ENCODE measurements at places on chromosomes 3 and 15.

GRCh38 chr3:31937225-31937624 lies 43.8 kb downstream of the OSBPL10 start:
- no peak for DNase-seq

DNA sequence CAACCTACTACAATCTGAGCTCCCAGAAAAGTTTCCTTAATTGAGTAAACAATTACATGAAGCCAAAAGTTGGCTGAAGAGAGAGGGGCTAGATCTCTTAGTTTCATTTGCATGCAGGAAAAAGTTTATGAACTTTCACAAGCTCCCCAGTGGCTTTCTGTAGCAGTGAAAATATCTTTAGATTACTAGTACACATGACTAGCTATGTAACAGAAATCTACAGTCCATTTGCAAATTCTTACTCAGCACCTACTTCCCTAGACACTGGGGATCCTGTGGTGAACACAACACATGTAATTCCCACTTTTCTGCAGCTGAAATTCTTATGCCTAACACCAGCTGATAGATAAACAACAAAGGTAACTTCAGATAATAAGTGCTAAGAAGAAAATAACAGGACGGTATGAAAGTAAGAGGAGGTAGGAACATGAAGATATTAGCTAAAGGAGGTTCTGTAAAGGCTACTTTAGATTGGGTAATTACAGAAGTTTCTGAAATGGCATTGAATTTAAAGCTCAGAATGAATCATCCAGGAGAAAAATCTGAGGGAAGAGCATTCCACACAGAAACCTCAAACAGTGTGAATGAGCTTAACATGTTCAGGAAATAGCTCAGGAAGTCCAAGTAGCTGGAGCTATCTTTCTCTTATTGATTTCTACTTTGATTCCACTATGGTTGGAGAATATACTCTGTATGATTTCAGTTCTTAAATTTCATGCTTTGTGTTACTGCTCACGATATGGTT lies 204.8 kb downstream of the MAGI1 start:
- DNase-seq, result no peak

DNA sequence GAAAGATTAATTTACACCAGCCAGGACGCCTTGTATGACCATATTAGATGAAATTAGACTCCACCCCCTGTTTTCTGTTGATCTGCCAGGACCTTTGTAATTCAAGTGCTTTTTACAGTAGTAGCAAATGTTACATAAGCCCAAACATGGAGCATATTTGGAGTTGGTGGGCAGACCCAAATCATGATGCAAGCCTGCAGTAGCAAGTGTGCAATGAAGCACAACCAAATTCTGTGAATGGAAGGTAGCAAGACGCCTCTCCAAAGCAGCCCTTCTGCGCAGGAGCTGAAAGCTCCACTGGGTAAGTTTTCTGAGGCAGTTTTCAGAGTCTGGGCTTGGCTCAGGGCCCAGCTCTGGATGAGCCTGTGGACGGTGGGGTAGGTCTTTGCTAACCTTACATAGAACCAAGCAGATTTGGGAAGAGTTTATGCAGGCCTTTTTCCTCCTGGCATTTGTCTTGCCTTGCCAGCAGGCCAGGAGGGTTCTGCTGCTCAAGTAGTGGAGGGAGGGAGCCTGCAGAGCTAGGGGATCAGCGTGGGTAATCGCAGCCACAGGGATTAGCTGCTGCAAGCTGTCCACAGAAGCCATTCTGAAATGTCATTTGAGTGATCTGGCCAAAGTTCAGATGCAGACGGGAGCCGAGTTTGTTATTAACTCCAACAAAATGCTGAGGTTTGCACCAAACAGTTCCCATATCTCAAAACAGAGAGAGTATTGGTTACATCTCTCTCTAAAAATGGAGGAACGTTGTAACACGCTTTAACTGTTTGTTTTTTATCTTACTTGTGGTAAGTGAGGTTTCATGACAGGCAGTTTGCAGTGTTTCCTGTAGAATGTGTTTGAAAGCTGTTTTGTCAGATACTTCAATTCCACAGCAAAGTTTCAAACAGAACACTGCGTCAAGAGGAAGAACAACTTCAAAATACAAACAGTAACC lies 55.4 kb downstream of the PSMD6 start:
- peak; percentile 64 for DNase-seq

GRCh38 chr3:2927259-2927658 lies 182.9 kb downstream of the IL5RA start:
- DNase-seq, result no peak

DNA sequence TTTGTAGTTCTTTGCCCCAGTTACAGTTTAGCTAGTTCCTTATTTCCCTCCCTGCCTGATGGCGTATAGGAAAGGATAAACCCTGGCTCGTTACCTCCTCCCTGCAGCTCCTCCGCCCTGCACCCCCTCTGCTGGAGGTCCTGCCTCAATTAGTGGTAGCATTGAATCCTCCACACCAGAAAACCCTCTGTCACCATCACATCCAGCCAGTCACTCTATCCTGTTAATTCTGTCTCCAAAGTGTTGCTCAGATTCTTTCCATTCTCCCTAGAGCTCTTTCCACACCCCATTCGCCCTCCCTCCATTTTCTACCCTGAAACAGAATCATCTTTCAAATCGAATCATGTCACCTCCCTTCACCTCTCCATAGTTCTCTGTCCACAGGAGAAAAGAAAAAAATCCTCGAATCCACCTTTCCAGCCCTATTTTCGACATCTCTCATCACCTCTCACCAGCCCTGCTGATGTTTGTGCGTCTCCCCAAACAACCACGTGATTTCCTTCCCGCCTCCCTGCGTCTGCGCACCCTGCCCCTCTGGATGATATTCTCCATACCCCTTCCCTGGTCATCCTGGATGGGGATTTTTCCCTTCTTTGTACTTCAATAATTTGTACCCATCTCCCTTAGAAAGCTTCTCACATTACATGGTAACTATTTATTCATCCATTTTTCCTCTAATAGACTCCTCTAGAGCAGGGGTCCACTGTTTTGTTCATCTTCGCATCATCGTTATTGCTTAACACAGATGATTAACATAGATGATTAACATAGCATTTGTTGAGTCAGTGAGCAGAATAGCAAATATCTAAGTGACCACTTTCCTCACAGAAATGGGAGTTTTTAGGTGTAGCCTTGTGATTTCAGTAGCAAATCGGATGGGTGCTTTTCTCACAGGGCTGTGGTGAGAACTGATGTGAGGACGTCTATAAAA lies 37.1 kb downstream of the MAP3K13 start:
- DNase-seq, result no peak

GRCh38 chr3:189569473-189569872 lies 61.7 kb upstream of the TP63 start:
- no peak for DNase-seq

DNA sequence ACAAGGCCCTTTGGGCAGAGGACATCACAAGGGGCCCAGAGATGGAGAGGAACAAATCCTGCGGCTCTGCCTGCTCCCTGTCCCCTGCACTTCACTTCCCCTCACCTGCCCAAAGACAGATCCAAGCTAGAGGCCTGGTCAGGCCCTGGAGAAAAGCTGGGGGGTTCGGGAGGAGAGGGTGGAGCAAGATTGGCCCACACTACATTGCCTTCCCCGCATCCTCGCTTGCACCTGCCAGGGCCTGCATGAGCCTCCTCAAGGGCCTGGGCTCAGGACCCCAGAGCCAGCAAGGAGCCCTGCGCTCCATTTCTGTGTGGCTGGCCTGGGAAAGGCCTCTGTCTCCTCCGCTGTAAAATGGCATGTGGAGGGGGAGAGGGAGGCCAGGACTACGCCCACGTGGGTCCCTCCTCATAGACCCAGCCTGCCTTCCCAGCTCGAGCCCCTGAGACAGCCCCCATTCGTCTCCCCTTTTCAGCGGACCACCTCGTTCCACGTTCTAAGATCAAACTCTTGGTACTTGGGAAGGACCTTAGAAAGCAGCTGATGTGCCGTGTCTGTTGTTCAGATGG lies 106.0 kb downstream of the HMG20A start:
- DNase-seq, result no peak

GRCh38 chr3:136042608-136043221 lies 77.2 kb downstream of the PPP2R3A start:
- DNase-seq, result peak; percentile 74

DNA sequence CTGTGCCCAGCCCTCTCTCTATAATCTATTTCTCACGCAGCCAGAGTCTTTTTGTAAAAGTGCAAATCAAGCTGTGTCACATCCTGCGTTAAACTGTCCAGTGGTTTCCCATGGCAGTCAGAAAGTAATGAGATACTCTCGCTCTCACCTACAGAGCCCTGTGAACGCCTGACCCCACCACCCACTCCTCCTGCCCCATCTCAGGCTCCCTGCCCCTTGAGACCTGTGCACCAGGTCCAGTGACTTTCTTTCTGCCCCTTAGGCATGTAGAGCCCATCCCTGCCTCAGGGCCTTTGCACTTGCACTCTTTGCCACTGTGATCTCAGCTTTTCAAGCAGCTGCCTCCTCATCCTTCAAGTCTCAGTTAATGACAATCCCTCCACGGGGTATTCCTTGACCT lies 58.3 kb upstream of the RASGRP1 start:
- DNase-seq, result no peak

GRCh38 chr15:78461171-78461888 lies 23.3 kb downstream of the IREB2 start:
- no peak for DNase-seq

- no peak for DNase-seq
Observed at GRCh38 chr15:59972241-59972640, 31.9 kb upstream of the FOXB1 start.

DNA sequence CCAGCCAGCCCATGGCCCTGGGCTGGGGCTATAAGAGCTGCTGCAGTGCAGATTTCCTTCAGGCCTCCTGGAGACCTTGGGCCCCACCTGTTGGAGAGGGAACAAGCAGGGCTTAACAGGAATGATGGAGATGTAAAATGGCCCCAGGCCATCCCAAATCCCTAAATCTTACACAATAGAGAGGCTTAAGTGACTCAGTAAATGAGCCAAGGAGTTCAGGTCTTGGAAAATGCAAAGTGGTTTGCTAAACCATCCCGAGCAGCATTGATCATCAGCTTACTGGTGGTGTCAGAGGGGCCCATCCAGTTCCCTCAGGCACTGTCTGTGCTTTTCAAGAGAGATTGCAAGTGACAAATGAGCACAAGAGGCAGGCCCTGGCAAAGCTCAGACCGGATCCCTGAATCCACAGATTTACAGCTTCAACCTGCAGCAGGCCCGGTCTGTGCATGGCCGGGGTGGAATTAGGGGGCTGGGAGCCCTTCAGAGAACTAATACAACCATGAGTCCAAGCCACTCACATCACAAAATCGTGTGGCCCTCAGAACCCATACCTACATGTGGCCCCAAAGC lies 325.4 kb downstream of the UACA start:
- DNase-seq, result no peak

DNA sequence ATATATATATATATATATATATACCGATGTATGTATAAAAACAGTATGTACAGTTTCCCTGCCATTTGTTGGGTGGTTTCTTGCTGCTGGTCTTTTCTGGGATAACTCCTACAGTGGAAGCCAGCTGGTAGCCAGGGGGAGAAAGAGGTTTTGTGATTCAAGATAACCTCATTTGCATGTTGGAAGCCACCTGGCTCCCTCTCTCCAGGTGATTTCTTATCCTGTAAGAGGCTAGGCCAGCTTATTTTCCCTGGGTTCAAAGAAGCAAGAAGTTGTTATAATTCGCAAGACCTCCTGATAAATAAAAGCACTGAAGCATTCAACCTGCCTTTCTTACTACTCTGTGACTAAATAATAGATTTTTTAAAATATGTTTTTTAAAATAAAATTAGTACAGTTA lies 443.3 kb downstream of the VGLL3 start:
- DNase-seq, result no peak

GRCh38 chr3:102674284-102674683 lies 239.5 kb downstream of the ZPLD1 start:
- no peak for DNase-seq

- no peak for DNase-seq
Observed at GRCh38 chr3:48798998-48799397, 48.7 kb downstream of the PRKAR2A start.

GRCh38 chr3:25442486-25442885 lies 14.4 kb downstream of the RARB start:
- DNase-seq, result no peak

DNA sequence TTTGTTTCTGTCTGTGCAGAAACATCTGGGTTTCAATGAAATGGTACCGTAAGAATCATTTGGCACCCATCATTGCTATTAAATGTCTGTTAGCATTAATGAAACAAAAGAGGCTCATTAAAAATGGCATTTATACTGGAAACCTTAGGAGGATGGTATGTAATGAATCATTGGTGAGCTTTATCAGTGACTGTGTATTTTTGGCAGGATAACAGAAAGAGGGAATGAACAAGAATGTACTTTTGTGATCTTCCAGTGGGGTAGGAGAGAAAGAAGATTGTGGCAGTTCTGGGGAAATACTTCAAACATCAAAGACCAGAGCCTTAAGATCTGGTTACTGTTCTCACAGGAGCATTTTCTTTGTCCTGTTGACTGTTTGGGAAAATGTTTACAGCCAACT lies 4.7 kb upstream of the DCBLD2 start:
- DNase-seq, result no peak

DNA sequence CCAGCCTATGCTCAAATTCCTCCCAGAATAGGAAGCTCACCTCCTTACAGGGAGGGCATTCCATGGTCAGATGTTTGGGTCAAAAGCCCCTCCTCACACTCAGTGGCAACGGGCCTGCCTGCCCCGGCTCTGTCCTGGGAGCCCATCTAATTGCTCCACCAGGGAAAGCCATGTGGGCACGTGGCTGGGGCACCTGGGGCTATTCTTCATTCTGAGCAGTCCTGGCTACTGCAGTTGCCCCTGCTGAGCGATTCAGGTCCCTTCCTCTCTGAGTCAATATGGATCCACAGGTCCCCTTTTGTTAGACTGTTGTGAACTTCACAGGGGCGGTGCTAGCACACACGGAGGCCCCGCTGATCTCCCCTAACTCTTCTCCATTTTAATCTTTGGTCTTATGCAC lies 39.4 kb downstream of the TPRA1 start:
- DNase-seq, result no peak

DNA sequence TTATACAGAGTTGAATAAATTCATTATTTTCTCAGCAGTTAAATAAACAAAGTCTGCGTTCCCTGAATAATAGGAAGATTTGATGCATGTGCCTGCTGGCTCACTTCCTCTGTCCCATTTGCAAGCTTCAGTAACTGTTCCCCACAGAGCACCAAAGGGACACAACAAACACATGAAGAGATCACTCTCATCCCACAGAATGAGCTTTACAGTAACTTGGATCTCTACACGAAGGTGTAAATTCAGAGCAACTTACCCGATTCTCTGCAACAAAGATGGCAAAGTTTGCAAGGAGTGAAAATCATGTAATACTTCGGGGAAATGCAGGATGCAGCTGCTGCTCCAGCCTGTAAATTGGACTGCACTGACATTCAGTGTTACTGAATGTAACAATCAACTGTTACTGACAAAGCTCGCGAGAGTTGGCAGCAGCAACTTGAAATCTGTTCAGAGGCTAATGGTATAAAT lies at the start of gene BCHE:
Gene BCHE (minus strand): TSS at position 366 of the 468 bp plus-strand sequence. CDS start 6,390 bp downstream, outside the sequence.
- peak; percentile 64 for DNase-seq

DNA sequence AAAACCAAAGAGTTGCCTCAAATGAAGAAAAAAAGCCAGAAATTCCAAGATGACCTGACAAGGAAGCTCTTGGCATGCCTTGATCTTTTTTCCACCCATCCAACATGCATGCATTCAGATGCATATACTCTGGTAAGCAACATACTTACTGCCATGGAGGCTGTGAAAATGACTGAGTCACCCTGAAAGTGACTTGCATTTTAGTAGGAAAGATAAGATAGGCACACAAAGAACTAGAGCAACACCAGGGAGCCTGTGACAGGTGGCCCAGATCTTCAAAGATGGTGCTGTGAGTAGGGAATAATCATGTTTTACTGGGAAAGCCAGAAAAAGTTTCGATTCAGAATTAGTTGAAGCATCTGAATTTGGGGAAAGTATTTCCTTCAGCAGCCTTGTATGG lies 185.1 kb upstream of the SLCO3A1 start:
- no peak for DNase-seq

- DNase-seq, result peak; percentile 81
Observed at GRCh38 chr3:160413613-160414248, 14.3 kb downstream of the SMC4 start.
